ENCODE measurements at places on chromosomes 4 and X. TPM values are rescaled to one million over a fixed set of nuclear protein-coding genes. Genes with fewer than 3 reads are reported as not detected.

Gene RBMXL3
- not detected for total RNA-seq

Gene SRPX
- total RNA-seq, result 39.2 TPM

Gene PLK4
- 15.1 TPM for total RNA-seq

Gene SLC6A14
- not detected for total RNA-seq

DNA sequence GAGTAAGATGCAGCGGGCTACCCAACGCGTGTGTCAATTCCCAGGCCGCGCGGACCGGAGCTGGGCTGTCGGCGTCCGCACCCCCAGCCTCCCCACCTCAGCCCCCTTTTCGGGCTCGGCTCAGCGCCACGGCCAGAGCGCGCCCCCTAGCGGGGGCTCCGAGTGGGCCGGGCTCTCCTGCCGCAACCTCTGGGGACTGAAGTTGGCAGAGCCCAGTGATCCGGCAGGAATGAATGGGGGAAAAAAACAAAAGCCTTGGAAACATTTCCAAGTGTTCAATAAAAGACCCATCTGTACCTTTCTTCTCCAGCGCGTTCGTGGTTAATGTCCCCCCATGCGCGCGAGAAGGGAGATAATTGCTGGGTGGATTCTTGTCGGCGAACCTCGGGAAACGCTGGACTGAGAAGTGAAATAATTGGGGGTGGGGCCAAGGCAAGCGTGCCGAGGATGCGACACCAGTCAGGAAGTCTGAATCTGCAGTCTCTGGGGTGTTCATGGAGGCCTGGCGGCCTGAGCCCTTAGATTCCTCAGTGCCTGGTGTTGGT, 5.2 kb upstream of the ARX start:
- H3K4me1 ChIP-seq, result no peaks in the 10 kb centered on the region
- no peaks in the 10 kb centered on the region for H3K36me3 ChIP-seq
- DNase-seq, result no peak
- no peak overlapping the region for H3K27ac ChIP-seq
- no peak overlapping the region for H3K4me3 ChIP-seq

Gene KANTR
- 6.3 TPM for total RNA-seq

DNA sequence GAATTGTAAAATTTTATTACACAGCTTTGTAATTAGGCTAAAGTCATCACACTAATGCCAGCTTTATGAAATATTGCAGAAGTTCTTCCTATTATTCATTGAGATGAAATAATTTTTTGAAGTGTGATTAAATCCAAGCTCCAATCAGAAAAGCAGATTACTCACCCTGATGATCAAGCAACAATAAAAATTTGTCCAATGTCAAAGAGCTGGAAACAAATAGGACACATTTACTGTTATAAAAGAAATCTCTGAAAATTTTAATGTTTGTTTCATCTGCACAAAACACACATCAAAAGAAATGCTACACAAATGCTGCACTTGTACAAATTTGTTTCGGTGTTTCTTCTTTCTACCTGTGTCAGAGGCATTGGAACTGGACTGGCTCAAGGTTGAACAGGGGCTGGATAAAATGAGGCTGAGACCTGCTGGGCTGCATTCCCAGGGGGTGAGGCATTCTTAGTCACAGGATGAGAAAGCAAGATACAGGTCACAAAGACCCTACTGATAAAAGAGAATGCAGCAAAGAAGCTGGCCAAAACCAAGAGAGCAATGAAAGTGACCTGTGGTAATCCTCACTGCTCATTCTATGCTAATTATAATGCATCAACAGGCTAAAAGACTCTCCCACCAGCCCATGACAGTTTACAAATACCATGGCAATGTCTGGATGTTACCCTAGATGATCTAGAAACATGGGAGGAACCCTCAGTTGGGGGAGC, 78.3 kb downstream of the GASK1B start:
- no peaks in the 10 kb centered on the region for H3K27me3 ChIP-seq
- H3K27ac ChIP-seq, result no peak overlapping the region
- DNase-seq, result peak; percentile 71
- H3K36me3 ChIP-seq, result no peaks in the 10 kb centered on the region

DNA sequence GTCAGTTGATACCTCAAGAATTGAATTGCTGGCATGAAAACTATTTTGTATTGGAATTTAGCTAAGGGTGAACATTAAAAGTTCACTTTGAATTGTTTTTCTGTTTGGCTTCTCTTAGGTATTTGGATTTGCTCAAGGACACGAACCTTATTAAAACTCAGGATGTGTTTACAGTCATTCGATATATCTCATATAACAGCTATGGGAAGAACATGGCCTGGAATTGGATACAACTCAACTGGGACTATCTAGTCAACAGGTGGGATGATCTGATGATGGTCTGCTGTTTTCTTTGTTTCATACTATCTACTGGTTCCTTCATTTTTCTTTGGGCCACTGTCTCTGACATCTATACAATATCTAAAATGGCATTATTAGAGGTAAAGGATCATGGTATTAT, 69.7 kb downstream of the PITX2 start:
- DNase-seq, result no peak
- H3K4me1 ChIP-seq, result peaks cover 2% of the 10 kb centered on the region
- H3K27me3 ChIP-seq, result no peaks in the 10 kb centered on the region
- H3K27ac ChIP-seq, result no peak overlapping the region
- no peaks in the 10 kb centered on the region for H3K36me3 ChIP-seq

- H3K27ac ChIP-seq, result no peak overlapping the region
- H3K4me3 ChIP-seq, result no peak overlapping the region
- H3K36me3 ChIP-seq, result peaks cover 39% of the 10 kb centered on the region
- H3K27me3 ChIP-seq, result no peaks in the 10 kb centered on the region
- no peak for DNase-seq
- no peaks in the 10 kb centered on the region for H3K4me1 ChIP-seq
Observed at GRCh38 chr4:4421356-4421755, 34.5 kb downstream of the NSG1 start.

Gene MMGT1
- total RNA-seq, result 18.6 TPM

DNA sequence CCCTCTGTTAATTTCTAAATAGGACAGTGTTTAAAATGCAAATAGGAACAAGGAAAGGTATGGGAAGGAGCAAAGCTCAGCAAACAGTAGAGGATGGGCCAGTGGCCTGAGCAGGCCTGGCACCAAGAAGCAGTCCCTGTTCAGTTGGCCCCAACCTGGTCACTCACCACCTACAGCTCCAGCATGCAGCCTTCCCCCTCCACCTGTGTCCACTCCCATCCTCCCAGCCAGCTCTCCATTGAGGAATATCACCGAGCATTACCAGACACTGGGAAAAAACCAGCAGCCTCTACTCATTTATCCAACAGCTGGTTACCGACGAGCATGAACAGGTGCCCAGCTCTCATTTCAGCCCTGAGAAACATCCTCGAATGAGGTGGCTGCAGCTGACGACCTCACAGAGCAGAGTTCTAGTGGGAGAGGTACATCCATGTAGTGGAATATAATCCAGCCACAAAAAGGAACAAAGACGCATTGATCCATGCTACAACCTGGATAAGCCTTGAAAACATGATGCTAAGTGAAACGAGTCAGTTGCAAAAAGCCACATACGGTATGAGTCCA, 25.6 kb downstream of the CD99L2 start:
- no peaks in the 10 kb centered on the region for H3K27me3 ChIP-seq
- H3K4me3 ChIP-seq, result no peak overlapping the region
- no peak overlapping the region for H3K27ac ChIP-seq
- peaks cover 7% of the 10 kb centered on the region for H3K4me1 ChIP-seq
- DNase-seq, result no peak

Gene PF4V1
- total RNA-seq, result not detected

DNA sequence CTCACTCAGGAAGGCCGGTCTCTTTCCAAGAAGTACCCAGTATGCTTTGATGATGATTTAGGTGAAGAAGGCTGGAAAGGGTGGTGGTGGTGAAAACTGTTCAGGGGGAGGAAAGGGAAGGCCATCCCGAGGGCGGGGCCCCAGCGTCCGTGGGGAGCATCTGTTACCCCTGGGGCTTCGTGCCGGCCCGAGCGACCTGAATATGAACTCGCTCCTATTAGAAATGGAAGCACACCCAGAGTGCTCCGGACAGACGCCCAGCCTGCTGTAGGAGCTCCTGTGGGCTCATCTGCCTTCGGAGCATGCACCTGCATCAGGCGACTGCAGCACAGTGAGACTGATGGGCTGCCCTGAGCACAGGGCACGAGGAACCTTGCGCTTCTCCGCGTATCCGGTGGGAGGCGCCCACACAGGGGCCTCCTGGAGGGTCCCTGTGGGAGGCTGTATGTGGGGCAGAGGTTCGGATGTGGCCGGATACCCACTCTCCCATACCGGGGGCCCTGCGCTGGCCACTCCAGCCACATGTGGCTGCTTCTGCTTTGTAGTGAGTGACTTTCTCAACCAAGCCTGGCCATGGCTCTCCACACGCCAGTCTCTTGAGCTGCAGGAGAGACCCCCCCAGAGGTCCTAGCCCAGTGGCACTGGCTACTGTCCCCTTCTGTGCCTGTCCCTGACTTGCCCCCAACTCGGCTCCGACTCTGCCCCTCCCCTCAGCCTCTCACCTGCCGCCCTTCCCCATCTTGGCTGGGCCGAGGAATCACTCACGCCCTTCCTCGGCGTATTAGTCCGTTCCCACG, 36.7 kb downstream of the FGFRL1 start:
- no peaks in the 10 kb centered on the region for H3K36me3 ChIP-seq
- peaks cover 27% of the 10 kb centered on the region for H3K4me1 ChIP-seq
- no peak overlapping the region for H3K4me3 ChIP-seq
- H3K27ac ChIP-seq, result no peak overlapping the region
- H3K27me3 ChIP-seq, result peaks cover 14% of the 10 kb centered on the region

Gene IL21
- not detected for total RNA-seq

Gene C4orf50
- not detected for total RNA-seq

DNA sequence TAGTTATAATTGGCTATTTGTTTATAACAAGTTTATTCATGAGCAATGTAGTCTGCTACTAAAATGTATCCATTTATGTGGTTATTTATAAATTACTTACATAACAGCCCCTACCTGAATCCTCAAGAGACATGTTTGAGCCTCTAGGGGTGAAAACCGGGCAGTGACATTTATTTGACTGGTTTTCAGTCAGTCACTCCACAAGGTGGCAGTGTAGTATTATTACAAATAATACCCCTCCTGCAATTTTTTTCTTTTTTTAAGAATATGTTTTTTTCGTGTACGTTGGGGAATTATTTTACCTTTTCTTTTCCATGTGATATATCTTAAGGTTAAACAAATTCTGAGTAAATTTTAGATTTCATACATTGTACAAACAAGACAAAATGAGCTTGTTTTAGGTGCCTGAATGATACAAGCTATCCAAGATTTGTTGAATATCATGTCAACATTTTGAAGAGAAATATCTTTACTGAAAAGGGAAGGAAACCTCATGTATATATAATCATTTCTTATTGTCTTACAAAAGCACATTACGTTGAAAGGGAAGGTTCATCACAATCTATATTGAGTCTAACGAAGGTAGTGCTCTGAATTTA, 598.7 kb upstream of the TECRL start:
- no peaks in the 10 kb centered on the region for H3K4me1 ChIP-seq
- DNase-seq, result no peak
- H3K36me3 ChIP-seq, result no peaks in the 10 kb centered on the region
- no peak overlapping the region for H3K27ac ChIP-seq
- no peaks in the 10 kb centered on the region for H3K27me3 ChIP-seq

- no peaks in the 10 kb centered on the region for H3K27me3 ChIP-seq
- no peak overlapping the region for H3K4me3 ChIP-seq
- H3K4me1 ChIP-seq, result no peaks in the 10 kb centered on the region
- no peak for DNase-seq
- H3K36me3 ChIP-seq, result no peaks in the 10 kb centered on the region
Observed at GRCh38 chrX:73262991-73263390, 48.3 kb upstream of the NAP1L2 start.

- no peak for DNase-seq
- H3K4me3 ChIP-seq, result no peak overlapping the region
- H3K27ac ChIP-seq, result no peak overlapping the region
- H3K4me1 ChIP-seq, result no peaks in the 10 kb centered on the region
- no peaks in the 10 kb centered on the region for H3K36me3 ChIP-seq
Observed at GRCh38 chrX:82676386-82676785, 831.7 kb upstream of the POU3F4 start.

DNA sequence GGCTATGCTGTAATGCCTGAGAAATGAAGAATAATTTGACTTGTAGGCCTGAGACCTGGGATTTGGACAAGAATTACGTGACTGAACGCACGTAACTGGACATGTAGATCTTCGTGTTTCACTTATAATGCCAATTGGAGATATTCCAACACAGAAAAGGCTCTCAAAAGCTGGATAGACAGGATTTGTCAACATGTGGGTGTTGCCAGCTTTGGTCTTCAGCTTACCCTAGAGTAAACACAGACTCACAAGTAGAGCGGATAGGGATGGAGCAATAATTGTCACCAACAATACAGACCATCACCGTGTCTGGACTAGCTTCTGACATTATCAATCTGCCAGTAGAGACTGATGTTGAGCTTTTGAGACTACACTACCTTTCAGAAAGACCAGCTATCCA, 1511.0 kb upstream of the ADGRL3 start:
- H3K36me3 ChIP-seq, result no peaks in the 10 kb centered on the region
- H3K27ac ChIP-seq, result no peak overlapping the region
- H3K27me3 ChIP-seq, result no peaks in the 10 kb centered on the region

- H3K4me3 ChIP-seq, result no peak overlapping the region
- peaks cover 24% of the 10 kb centered on the region for H3K36me3 ChIP-seq
- no peaks in the 10 kb centered on the region for H3K27me3 ChIP-seq
Observed at GRCh38 chr4:143202824-143203223, 18.1 kb downstream of the USP38 start.

Gene RHOXF1
- not detected for total RNA-seq

DNA sequence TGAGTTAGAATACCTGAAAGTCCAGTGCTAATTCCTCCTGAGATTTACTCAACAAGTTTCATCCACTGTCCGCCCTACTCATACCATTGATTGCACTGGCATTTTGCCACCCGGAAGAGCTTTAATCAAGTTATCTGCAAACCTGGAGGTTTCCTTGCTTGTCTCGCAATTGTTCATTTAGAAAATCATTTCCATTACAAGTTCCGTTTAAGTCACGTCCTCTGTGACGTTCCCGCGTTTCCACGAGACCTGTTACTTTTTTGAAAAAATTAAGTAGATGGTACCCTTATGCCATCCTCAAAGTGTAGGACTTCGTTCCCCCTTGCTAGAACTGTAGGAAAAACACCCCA, 761 bp upstream of the FRYL start:
- H3K36me3 ChIP-seq, result no peaks in the 10 kb centered on the region
- peaks cover 6% of the 10 kb centered on the region for H3K4me1 ChIP-seq
- no peaks in the 10 kb centered on the region for H3K27me3 ChIP-seq

DNA sequence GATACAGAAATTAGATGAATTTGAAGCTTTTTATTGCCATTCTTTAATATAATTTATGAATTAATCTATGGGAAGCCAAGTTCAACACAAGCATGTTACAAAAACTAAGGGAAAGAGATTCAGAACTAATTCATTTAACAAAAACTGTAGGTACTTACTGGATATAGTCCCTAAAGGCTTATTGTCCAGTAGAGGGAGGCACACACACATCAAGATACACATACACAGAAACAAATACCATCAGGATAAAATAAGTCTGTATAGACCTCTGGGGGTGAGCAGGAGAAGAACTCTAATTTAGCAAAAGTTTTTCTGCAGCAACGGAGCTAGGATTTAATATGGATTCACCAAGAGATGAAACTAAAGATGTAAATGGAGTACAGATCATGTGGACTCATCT, 83.0 kb upstream of the IL13RA1 start:
- no peaks in the 10 kb centered on the region for H3K4me1 ChIP-seq
- H3K27me3 ChIP-seq, result no peaks in the 10 kb centered on the region
- peak; percentile 68 for DNase-seq
- no peak overlapping the region for H3K4me3 ChIP-seq
- no peak overlapping the region for H3K27ac ChIP-seq

Gene SSX2B
- total RNA-seq, result not detected

Gene ACE2
- not detected for total RNA-seq
